ENCODE measurements at places on chromosomes 3 and 15.

DNA sequence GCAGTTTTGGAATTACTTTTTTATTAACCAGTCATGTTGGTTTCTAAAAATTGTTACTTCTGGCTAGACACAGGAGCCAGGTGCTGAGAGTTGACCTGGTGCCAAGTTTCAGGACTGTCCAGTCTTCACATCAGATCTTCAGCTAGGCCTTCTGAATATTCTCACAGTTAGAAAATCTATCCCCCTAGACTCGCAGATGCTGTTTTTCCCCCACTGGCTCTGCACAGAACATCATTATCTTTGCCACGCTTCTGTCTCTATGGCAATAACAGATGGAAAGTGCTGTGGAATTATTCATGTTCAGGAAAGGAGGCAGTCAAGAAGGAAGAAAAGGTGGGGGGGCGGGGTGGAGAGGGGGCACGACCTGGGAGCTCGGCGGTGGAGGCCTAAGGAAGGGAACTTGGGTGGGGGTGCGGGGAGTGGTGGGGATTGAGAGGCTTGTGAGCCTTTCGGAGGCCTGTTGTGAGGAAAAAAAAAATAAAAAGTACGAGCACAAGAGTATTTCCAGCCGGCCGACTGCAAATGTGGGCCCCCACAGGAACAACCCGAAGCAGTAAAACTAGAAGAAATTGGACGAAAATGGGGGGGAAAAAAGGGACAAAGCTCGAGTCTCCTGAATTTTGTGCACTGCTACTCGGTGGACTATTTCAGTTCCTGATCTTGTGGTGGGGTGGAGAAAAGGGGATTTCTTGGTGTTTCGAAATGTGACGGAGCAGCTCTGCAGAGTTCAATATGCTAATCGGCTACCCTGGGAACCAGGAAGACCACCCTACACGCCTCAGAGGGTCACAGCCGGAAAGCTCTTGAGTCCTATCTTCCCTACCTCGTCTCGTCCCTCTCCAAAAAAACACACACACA, 1.5 kb upstream of the SKIL start:
- peak; percentile 91 for DNase-seq

- peak; percentile 67 for DNase-seq
These were observed 24.9 kb upstream of the RASGRP1 start for GRCh38 chr15:38589502-38589901.

GRCh38 chr3:47347217-47347801, 33.5 kb upstream of the PTPN23 start:
- DNase-seq = peak; percentile 90

DNA sequence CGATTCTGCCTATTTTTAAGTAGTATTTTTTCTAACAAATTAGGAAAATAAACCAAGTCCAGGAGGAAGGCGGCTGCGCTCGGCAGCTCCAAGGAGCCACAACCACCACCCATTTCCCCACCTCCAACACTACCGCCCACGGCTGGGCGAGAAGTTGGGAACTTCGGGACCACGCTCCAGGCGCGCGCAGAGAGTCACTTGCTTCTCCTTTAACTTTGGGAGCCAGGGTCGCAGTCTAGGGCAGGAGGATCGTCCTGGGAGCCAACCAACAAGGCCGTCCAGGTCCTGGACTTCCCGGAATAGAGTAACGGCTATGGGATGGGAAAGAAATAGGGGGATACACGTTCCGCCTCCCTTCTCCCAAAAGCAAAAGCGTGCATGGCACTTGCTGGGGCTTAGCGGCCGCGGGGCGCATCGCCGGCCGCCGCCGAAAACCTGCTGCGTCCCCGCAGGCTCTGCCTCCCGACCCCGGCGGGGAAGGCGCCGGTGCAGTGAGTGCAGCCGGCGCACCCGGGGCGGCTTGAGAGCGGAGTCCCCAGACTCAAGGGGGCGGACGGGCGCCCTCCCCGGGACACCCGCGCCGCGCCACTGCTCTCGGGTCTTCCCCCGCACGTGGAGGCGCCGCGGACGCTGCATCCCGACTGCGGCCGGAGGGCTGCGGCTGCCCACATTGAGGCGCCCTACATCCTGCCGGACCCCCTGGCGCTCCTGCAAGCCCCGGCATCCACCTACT, 699 bp downstream of the MEGF11 start:
- DNase-seq = peak; percentile 32

All from suppressor macrophage treated with lipopolysaccharide for 1 hour (primary cell).